ENCODE measurements at places on chromosomes 3 and 15. TPM values are rescaled to one million over a fixed set of nuclear protein-coding genes. Genes with fewer than 3 reads are reported as not detected.
A peak's percentile ranks its signal among the peaks of the same experiment; 100 is the strongest.

GRCh38 chr15:25668236-25668795, 194.8 kb downstream of the ATP10A start:
- no peak for DNase-seq

Gene GPX1
- 589 TPM for total RNA-seq

- DNase-seq: peak; percentile 56
Measured at GRCh38 chr3:99562138-99562537, 76.3 kb upstream of the COL8A1 start.

- no peak for DNase-seq
Measured at GRCh38 chr3:155604126-155604525, 140.7 kb downstream of the PLCH1 start.

- DNase-seq: peak; percentile 74
Measured at GRCh38 chr3:55000546-55000945, 72.7 kb upstream of the LRTM1 start.

GRCh38 chr15:81407718-81408117, 33.7 kb upstream of the TMC3 start:
- DNase-seq: no peak

Gene LRRK1
- total RNA-seq: 15.4 TPM

GRCh38 chr15:21261965-21262850, 178.1 kb downstream of the POTEB3 start:
- no peak for DNase-seq

Gene SKOR1
- 0.17 TPM for total RNA-seq

DNA sequence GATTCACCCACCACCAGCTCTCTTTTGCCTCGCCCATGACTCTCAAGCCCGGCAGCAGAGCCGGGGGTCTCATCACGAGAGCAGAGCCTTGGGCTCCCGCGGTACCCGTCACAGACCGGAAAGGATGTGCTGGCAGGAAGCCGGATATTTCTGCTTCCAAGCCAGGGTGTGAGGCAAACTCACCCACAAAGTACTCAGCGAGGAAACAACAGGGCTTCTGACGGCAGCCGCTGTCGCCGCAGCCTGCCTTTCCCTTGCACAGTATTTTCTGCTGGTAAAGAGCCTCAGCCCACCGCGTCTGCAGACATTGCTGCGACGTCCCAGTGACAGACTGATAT, 119.9 kb downstream of the NSMCE3 start:
- DNase-seq: no peak

DNA sequence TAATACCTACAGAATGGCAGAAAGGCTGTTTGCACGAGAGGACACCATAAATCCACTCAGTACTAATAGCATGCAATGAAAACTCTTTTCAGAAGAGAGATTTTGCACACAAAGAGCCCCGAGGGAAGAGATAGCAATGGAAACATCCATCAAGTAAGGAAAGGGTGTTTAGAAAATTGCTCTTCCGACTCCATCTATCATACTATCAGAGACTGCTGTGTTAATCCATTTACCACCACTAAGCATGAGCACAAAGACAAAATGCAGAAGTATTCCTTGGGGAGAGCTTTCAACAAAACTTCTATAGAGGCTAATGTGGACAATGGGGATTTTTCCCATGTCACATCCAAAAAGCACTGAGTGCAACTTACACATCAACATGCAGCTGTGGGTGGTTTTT, 72.1 kb upstream of the PLAAT1 start:
- no peak for DNase-seq

Gene ECE2
- total RNA-seq: not detected

GRCh38 chr15:89671687-89672086, 7.5 kb downstream of the PLIN1 start:
- DNase-seq: no peak

DNA sequence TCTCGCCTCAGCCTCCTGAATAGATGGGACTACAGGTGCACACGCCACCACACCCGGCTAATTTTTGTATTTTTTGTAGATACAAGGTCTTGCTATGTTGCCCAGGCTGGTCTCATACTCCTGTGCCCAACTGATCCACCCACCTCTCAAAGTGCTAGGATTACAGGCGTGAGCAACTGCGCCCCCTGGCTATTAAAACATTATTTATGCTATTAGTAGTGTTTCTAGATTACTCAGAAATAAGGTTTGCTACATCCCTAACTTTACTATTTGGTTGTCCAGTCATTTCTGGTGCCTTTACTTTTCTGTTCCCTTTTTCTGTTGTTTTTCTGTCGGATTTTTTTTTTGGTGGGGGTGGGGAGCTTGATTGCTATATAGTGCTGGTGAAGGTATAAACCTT, 393.6 kb upstream of the TPM1 start:
- DNase-seq: peak; percentile 54

DNA sequence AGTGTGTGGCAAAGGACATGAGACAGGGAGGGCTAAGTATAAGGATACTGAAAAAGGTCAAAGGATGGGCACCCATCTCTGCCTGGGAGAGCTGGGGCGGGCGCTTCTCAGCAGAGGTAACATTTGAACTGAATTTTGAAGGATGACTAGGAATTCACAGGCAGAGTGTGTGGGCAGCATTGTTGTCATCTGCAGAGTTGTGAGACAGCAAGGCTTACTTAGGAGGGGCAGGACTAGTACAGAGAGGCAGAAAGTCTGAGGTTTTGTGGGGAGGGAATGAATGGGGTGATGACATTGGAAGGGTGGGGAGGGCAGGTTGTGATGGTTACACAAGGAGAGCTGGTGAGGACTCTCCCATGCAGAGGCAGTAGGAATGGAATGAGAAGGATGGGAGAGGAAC, 84.1 kb upstream of the PRR23C start:
- DNase-seq: no peak

Gene SPRED1
- total RNA-seq: 26.4 TPM

DNA sequence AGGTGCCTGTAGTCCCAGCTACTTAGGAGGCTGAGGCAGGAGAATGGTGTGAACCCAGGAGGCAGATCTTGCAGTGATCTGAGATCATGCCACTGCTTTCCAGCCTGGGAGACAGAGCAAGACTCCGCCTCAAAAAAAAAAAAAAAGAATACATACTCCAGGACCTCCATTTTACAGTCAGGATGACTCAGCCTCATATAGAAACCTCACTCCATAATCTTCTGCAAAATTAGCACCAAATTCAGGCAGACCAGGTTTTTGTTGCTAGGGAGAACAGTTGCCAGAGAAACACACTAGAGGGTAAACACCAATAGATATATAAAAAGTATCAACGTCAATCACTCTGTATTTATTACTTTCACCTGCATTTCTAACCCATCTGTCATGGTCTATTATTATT, 28.3 kb upstream of the AP3B2 start:
- DNase-seq: no peak

DNA sequence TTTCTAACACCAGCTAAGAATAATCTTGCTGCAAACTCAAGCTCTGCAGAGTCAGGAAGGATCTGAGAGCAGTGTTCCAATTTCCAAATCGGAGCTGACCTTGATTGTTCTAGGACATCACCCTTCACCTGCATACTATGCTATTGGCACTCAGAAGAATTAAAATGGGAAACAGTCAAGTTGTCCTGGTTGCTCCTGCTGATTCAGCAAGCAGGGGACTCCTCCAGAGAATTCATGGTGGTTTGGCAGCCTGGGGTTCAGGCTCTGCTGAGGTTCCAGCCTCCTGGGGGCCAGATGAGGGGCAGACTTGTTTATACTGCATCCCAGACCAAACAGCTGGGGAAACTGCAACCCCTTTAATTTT, 213.7 kb upstream of the ADAMTS9 start:
- DNase-seq: no peak

Gene TGM4
- total RNA-seq: 2.5 TPM

DNA sequence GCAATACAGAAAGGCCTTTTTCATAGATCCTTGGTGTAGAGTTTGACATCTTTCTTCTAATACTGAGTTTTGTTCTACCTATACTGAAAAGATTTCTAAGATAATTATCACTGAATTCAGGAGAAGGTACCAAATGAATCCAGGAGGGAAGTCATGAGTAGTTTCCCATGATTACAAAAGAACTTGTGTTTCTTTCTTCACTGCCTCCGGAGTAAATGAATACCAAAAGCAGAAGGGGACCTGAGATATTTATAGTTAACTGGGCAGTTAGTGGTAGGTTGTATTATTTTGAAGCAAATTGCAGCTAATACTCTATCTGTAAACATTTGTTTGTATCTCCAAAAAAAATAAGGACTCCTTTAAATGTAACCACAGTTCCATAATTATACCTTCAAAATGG, 175.4 kb downstream of the SUCNR1 start:
- peak; percentile 49 for DNase-seq

Gene XCR1
- total RNA-seq: not detected

Gene FHIT
- 18.7 TPM for total RNA-seq

- DNase-seq: no peak
Measured at GRCh38 chr3:148184798-148185197, 512.9 kb upstream of the AGTR1 start.

GRCh38 chr3:34073111-34073510, 274.7 kb downstream of the PDCD6IP start:
- no peak for DNase-seq

- no peak for DNase-seq
Measured at GRCh38 chr3:164236851-164237250, 841.4 kb downstream of the SI start.

Gene CNTN4
- total RNA-seq: 0.12 TPM

Gene MGLL
- 25.3 TPM for total RNA-seq

- DNase-seq: no peak
Measured at GRCh38 chr3:17360991-17361390, 381.4 kb downstream of the TBC1D5 start.

Gene MRPL3
- total RNA-seq: 179 TPM

Gene SLC6A11
- total RNA-seq: 1.5 TPM

DNA sequence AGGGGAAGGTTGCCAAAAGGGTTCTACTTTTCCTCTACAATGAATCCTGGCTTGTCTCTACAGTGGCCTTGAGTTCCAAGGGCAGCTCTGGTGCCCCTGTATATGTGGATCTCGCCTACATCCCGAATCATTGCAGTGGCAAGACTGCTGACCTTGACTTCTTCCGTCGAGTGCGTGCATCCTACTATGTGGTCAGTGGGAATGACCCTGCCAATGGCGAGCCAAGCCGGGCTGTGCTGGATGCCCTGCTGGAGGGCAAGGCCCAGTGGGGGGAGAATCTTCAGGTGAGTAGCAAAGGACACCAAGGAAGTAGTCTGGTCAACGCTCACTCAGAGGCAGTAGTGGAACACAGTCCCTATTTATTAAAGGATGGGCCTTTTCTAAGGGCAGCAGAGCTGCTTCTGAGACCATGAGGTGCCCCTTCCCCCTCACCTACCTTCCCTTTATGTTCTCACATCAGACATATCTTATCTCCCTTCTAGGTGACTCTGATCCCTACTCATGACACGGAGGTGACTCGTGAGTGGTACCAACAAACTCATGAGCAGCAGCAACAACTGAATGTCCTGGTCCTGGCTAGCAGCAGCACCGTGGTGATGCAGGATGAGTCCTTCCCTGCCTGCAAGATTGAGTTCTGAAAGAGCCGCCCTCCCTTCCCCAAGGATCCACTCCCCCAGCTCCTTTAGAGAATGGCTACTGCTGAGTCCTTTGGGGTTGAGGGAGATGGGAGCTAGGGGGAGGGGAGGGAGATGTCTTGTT, 12.4 kb downstream of the MAP1A start:
- no peak for DNase-seq

- DNase-seq: no peak
Measured at GRCh38 chr3:166809520-166809919, 570.6 kb downstream of the ZBBX start.

Gene NTRK3
- not detected for total RNA-seq

GRCh38 chr3:171334465-171334811, 125.8 kb downstream of the TNIK start:
- no peak for DNase-seq

DNA sequence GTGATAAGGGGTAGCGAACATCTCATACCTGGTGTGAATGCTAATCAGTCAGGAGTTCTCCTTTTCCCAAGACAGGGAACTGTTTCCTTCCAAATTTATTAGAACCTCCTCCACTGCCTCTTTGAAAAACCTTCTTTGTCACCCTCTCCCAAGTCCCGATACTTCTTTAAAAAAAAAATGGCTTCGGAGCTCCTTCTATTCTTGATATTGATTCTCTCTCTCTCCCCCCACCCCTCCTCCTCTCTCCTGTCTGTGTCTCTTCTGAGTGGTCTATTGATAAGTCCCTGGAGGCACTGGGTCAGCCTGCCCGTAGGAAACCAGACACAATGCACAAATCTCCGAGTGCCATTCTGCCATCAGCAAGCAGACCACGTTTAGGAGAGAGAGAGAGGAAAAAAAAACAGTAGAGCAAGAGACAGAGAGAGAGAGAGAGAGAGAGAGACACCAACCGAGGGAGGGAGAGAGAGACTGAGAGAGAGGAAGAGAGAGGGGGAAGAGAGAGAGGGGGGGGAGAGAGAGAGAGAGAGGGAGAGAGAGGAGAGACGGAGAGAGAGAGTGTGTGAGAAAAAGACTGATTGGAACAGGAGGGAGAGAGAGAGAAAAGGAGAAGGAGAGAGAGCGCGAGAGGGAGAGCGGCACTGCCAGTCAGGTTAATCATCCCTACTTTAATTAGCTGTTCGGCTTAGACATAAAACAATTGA, 160.9 kb downstream of the TIGIT start:
- no peak for DNase-seq

GRCh38 chr3:16975083-16975482, 90.3 kb downstream of the PLCL2 start:
- DNase-seq: no peak

DNA sequence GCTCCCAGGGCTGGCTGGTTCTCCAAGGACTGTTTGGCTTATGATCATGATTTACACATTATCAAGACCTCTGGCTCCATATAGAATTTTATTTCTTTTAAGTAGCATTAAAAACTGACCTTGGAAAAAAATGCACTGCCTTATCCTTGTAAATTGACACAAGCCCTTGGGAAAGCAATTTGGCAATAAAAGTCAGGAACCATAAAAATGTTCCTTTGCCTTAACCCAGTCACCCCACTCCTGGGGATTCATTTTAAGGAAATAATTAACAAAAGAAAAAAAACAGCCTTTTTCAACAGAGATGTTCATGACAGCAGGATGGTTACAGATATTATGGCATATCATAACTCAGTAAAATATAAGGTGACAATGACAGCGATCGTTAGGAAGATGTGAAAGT, 51.6 kb upstream of the NR2E3 start:
- DNase-seq: no peak

Gene SEMA3G
- total RNA-seq: not detected

Gene TJP1
- total RNA-seq: 137 TPM

DNA sequence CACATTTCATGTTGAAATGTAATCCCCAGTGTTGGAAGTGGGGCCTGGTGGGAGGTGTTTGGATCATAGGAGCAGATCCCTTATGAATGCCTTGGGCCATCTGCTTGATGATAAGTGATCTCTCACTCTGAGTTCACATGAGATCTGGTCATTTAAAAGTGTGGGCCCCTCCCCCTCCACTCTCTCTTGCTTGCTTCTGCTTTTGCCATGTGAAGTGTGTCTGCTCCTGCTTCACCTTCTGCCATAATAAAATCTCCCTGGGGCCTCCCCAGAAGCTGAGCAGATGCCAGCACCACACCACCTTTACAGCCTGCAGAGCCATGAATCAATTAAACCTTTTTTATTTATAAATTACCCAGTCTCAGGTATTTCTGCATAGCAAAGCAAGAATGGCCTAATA, 14.2 kb upstream of the CD200R1L start:
- DNase-seq: no peak

All from MCF 10A (cell line).